ENCODE measurements at places on chromosomes 7 and 10. TPM values are rescaled to one million over a fixed set of nuclear protein-coding genes. Genes with fewer than 3 reads are reported as not detected.

The PNLIP gene
- total RNA-seq: 0.13 TPM

The TUBAL3 gene
- 1.0 TPM for total RNA-seq

The AMPH gene
- total RNA-seq: 1.6 TPM

The SLIT1 gene
- total RNA-seq: 0.47 TPM

The STAM gene
- 29.9 TPM for total RNA-seq

The MET gene
- 29.3 TPM for total RNA-seq

- H3K4me1 ChIP-seq: no peaks in the 10 kb centered on the region
- H3K27me3 ChIP-seq: no peaks in the 10 kb centered on the region
- no peak for DNase-seq
- no peak overlapping the region for H3K4me3 ChIP-seq
- no peaks in the 10 kb centered on the region for H3K36me3 ChIP-seq
Measured at GRCh38 chr10:5090551-5090950, 3.7 kb upstream of the AKR1C3 start.

DNA sequence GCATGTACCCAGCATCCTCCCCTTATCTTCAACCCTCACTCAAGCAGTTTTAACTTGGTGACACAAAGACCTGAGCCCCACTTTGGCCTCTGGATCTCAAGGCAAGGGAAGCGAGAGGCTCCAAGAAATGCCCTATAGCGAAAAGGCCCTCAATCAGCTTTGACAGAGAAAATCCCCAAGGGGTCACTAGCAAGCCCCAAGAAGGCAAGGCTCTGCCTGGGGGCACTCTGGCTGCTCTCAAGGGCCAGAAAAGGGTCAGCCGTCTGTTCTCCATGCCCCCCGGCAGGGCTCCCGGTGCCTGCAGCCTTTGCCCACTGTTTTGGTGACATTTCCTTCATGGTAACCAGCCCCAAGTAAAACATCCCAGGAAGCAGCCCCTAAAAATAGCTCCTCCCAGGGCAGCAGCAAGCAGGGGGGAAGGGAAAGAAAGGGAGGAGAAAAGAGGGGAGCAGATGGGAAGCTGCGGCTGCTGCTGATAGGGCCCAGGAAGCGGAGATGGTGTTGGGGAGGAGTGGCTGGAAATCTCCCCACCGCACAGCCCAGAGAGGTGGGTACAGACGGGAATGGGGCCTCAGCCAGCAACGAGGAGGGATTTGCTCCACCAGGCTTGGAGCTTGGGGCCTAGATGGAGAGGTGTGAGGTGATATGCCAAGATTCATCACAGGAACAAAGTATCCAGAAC lies 7.1 kb downstream of the CAMK2G start:
- DNase-seq: no peak
- H3K36me3 ChIP-seq: no peaks in the 10 kb centered on the region
- no peak overlapping the region for H3K27ac ChIP-seq

- H3K4me1 ChIP-seq: no peaks in the 10 kb centered on the region
- no peaks in the 10 kb centered on the region for H3K27me3 ChIP-seq
- H3K36me3 ChIP-seq: no peaks in the 10 kb centered on the region
- no peak overlapping the region for H3K27ac ChIP-seq
- no peak overlapping the region for H3K4me3 ChIP-seq
Measured at GRCh38 chr7:11120068-11120664, 146.5 kb downstream of the PHF14 start.

Data from hepatocyte (in vitro differentiated cells).